NCI-H526 (cell line): ENCODE measurements at places on chromosomes 16 and 17.

GRCh38 chr16:73506568-73507056, 458.7 kb upstream of the ZFHX3 start:
- no peak for DNase-seq

DNA sequence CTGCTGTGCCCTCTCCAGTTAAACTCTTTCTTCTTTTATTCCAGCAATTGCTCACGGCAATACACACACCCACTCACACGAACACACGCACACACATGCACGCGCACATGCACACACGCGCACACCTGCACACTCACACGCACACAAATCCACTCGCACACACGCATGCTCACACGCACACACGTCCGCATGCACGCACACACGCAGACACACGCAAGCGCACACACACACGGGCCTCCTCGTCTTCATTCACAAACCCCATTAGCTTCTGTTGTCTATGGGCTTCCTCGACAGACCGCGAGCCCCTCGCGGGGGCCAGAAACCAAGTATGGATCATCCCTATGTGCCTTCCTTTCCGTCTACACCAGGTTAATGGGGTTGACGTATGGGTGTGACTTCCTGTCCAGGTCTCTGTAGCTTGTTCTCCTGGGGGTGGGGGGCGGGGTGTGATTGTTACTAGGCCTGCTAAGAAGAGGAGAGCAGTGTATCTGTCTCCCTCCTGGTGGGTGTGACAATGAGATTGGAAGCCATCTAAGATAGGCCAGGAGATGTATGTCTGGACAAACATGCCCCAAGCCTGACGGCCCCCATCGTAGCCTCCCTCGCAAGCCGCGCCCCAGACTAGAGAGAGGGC, 670 bp upstream of the CTF1 start:
- no peak for DNase-seq

- DNase-seq = no peak
Observed at GRCh38 chr17:146983-147761, 9.8 kb downstream of the SCGB1C2 start.

DNA sequence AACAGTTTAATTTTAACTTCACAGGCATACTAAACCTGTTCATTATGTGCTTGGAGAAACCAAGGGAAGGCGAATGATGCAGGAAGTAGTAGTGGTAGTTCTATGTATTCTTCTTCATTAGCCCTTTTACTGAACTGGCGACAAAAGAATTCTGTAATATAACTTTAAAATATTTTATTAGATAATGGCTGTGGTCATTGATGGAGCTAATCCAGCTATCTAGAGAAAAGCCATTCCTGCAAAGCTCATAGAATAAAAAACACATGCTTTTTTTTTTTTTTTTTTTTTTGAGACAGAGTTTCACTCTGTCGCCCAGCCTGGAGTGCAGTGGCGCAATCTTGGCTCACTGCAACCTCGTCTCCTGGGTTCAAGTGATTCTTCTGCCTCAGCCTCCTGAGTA, 23.5 kb downstream of the TANC2 start:
- no peak for DNase-seq

- DNase-seq = no peak
Observed at GRCh38 chr16:84557504-84557903, 53.0 kb upstream of the MEAK7 start.
